ENCODE measurements at places on chromosomes 2 and 18.

GRCh38 chr2:173673640-173674039 lies 291.5 kb downstream of the SP3 start:
- DNase-seq, result no peak

GRCh38 chr2:153059338-153060052 lies 341.1 kb downstream of the ARL6IP6 start:
- DNase-seq, result peak; percentile 83

- DNase-seq, result no peak
Measured at GRCh38 chr2:161049559-161049958, 110.7 kb upstream of the TANK start.

DNA sequence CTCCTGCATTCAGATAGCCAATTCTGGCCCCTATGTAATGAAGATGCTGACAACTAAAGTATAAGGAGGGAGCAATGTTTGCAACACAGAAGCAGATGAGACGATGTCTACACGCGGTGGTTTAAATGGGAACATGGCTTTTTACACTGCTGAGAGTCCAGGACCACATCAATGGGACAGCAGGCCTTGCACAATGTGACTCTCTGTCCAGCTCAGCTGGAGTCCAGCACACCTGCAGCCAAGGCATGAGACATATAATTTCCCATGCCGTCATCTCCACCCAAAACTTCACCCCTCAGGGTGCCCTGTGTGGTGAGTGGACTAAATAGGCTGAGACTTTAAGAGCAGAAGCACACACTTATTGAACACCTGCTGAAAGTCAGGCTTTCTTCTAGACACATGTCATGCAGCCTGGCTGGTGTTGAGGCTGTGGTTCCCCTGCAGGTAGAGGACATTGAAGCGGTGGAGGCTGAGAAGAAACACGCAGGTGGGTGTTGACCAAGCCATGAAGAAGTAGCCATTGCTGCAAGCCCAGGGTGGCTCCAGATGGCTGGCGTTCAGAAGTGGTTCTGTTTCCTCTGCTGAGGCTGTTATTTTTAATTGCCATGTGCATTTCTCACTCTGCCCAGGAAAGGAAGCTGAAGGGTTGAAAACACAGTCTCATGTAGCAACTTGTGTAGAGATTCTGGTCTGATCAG lies 345.6 kb downstream of the MYCN start:
- DNase-seq, result no peak

DNA sequence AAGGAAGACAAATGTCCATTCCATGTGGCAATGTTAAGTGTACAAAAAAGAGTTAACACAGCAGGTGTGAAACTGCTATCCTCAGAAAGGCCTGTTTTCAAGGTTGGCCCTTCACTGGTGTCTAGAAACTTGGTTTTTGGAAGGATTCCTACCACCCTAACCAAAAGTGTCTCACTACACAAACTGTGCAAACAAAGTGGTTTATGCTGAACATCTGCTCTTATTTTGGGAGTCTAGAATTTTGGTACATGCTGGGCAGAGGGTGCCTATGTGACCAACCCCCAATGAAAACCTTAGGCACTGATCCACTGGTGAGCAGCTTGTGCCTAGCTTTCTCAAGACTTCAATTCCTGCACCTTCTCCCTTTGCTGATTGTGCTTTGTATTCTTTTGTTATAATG lies 14.3 kb downstream of the GFPT1 start:
- DNase-seq, result no peak

GRCh38 chr18:3900327-3900726 lies 450.4 kb downstream of the TGIF1 start:
- no peak for DNase-seq

GRCh38 chr18:26405190-26405801 lies 143.1 kb downstream of the KCTD1 start:
- peak; percentile 12 for DNase-seq

DNA sequence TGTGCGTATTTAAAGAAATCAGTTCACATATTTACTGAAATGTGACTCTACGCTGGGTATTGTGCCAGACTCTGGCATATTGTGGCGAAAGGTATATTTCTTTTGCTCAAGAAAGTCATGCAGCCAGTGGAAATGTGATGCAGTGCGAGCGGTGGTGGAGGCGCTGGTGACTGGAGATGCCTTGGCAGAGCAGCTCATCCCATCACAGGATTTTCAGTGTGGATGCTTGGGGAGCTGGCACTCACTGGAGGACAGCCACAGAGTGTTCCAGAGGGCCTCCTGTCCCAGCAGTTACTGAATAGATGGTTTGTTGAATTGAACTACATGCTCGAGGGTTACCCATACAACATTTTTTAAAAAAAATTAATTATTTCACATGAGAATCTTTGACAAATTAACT lies 117.6 kb downstream of the ZNF407 start:
- no peak for DNase-seq

DNA sequence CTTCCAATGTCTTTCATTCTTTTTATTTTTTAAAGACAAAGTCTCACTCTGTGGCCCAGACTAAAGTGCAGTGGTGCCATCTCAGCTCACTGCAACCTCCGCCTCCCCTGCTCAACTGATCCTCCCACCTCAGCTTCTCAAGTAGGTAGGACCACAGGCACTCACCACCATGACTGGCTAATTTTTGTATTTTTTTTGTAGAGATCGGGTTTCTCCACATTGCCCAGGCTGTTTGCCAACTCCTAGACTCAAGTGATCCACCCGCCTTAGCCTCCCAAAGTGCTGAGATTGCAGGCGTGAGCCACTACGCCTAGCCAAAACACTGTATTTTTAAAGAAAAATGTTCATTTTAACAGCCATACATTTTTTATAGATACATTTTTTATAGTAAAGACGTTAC lies 12.7 kb downstream of the GCKR start:
- DNase-seq, result peak; percentile 61

GRCh38 chr18:14930576-14930975 lies 182.6 kb downstream of the ANKRD30B start:
- DNase-seq, result no peak

GRCh38 chr2:8457092-8457481 lies 224.8 kb upstream of the ID2 start:
- no peak for DNase-seq

- DNase-seq, result no peak
Measured at GRCh38 chr2:41963661-41964525, 83.9 kb upstream of the PKDCC start.

DNA sequence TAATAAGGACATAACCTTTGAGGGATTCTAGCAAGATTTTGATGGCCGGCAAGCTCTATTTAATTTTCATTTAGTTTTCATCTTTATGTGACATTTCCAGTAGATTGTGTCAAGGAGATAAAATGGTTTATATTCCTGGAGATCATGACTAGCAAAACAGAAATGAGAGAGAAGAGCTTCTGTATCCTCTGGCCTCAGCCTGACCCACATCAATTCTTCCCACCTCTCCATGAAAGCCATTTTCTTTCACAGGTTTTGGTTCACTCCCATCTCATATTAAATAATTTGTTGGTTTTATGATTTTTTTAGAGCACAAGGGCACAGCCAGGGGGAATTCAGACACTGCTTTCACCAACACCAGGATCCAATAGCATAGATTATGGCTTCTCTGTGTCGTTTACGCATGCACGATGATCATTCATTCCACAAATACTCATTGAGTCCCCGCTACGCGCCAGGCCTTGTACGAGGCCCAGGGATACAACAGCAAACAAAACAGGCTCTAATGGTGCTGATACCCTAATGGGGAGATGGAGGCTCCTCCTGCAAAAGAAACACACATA lies 85.9 kb downstream of the SH3BP4 start:
- DNase-seq, result no peak

GRCh38 chr18:58224425-58224750 lies 180.4 kb downstream of the NEDD4L start:
- no peak for DNase-seq

DNA sequence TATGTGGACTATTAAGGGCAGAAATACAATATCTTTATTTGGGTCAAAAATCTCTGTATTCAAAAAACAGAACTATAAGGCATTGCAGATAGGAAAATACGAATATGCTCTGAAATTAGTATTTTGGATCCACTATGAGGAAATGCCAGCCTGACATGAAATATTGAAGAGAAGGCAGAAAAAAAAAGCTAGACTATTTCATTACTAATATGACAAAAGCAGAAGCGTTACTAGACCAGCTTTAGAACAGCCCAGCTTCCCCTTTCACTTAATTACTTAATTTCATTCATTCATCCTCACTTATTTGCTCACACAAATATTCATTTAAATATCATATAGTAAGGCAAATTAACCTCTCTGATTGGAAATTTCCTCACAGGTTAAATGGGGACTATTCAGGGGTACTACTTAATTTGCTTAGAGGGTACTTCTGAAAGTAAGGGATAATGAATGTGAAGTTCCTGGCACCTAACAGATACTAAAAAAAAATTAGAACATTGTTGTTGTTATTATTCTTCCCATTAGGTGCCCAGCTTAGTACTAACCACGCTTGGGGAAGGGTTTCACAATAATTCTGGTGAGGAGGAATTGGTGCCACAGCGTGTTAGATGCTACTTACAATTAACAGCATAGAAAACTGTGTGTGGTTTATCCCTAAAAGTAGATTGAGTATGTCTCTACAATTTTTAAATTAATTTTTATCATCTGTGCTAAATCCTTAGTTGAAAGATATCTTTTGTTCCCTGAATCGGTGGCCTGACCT lies 71.1 kb upstream of the CTLA4 start:
- no peak for DNase-seq

GRCh38 chr2:145887915-145888314 lies 1368.0 kb upstream of the ZEB2 start:
- no peak for DNase-seq

DNA sequence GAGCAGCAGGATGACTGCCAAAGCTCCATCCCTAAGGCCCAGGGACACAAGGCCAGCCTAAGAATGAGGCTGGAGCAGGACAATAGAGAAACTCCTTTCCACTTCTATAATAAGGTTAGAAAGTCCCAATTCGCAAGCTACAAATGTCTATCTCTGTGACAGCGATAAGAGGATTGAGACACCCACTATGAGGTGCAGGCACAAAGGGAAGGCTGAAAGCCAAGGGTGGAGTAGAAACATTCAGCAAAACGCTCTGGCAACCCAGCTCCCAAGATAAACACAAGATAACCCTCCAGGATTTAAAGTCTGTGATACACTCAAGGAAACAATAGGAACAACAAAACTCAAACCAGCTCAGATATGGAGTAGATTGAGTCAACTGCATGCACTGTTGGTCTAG lies 418.0 kb upstream of the UBE2E3 start:
- peak; percentile 34 for DNase-seq

DNA sequence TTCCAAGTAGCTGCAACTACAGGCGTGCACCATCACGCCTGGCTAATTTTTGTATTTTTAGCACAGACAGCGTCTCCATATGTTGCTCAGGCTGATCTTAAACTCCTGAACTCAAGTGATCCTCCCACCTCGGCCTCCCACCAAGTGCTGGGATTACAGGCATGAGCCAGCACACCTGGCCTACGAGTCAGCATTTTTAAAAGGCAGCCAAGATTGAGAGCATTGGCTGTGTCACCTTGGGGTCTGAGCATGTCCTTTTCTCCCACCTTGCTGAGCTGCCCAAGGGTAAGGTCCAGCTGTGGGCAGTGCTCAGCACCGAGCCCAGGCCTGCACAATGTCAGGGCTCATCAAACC lies 142.8 kb upstream of the LMAN1 start:
- peak; percentile 6 for DNase-seq

DNA sequence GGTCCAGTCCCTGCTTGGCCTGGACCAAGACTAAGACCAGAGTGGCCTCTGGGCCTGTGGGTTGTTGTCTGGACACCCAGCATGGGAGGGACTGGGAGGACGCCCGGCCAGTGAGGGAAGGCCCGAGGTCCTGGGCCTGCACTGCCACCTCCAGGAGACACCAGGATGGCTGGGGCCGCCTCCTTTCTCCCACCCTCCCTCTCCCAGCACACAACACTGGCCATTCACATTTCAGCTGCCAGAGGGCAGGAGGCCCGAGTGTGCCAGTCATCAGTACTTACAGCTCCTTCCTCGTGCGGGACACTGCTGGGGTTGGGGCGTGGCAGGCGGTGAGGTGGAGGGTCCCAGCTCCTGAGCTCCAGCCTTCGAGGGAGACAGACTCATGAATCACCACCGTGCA lies 133.5 kb downstream of the ASB1 start:
- DNase-seq, result no peak

DNA sequence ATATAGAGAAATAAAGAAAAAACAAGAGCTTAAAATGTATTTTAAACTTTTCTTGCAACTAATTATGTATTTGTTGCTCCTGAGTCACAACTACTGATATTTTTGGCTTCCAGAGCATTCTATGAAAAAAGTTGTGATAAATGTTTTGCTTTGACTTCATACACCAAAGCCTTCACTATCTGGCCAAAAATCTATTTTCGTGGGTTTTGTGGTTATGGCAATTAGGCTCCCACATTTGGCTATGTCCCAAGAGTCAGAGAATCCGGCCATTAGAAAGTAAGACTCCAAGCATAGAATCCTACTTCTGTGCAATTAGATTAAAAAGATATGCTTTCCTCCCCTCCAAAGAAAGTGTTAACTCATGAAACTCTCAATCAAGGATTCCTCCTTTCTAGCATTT lies 1456.1 kb upstream of the ACVR2A start:
- DNase-seq, result peak; percentile 1

DNA sequence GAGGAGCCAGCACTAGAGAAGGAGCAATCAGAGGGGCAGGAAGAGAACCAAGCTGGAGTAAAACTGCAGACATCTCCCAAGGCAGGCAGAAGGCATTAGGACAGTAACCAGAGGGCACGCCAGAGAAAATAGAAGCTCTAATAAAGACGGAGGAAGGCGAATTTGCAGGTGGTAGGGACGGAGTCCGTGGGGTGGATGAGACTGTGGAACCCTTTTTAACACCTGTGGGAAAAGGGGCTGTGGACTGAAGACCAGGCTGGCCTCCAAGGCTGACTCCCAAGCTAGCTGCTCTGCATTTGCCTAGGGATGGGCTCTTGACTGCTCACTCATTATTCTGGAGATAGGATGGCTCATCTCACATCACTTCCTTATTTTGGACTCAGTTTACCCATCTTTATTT lies 49.5 kb downstream of the SLC4A1AP start:
- no peak for DNase-seq

- no peak for DNase-seq
Measured at GRCh38 chr2:177053038-177053437, 159.6 kb upstream of the HNRNPA3 start.

DNA sequence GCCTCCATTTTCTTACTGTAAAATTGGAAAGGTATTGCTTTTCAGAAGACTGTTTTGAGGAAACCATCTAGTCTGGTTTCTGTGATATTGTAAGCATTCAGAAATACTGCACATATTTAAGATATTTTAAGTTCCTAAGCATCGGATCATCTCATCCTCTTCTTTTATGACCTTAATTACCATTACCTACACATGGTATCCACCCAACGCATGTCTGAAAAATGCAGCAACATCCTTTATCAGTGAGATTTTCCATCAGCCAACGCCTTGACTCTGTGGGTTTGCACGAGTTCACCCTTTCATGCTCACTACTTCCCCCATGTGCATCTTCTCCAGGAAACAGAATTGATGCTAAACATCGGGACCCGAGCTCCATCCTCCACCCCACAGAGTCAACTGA lies 84.3 kb downstream of the COL4A4 start:
- no peak for DNase-seq

Measured in NCI-H226 (cell line).